ENCODE measurements at places on chromosomes 12 and 14.

GRCh38 chr12:19575337-19576243 is 136.3 kb downstream of the AEBP2 start:
- DNase-seq = no peak

DNA sequence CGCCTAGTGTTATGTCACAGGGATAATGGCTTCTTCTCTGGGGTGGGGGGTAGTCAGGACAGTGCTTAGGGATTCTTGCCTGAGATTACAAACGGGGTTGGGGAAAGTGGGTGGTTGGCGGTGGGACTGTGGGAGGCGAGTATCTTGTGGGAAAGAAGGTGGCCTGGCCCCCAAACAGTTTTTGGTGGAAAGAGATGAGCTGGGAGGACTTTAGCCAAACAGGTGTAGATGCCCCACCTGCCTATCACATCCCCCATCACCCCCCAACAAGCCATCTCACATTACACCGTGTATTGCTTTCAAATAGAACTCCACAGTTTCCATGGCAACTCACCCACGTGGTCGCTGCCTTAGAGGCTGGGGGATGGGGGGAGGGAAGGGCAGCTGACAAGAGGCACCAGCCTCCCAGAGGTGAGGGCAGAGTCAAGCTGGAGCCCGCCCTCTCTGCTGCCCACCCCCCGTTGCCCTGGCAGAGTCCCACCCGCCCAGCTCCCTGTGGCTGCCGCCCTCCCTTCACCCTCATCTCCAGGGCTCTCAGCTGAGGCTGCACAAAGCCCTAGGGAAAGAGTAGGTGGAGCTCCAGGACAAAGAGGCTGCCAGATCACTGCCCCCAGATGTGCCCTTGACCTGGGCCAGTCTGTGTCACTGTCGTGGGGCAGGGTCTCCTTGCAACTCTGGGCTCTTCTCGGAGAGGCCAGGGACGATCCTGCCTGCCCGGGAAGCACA is 98.3 kb downstream of the LRRC74A start:
- DNase-seq = peak; percentile 54

GRCh38 chr12:48691826-48692487 is 9.9 kb upstream of the KANSL2 start:
- no peak for DNase-seq

GRCh38 chr12:12334367-12335040 is 15.5 kb downstream of the MANSC1 start:
- DNase-seq = peak; percentile 37

GRCh38 chr12:110694330-110694901 is 5.5 kb upstream of the HVCN1 start:
- DNase-seq = peak; percentile 65

GRCh38 chr12:159156-159782 is 54.7 kb downstream of the SLC6A12 start:
- DNase-seq = no peak

DNA sequence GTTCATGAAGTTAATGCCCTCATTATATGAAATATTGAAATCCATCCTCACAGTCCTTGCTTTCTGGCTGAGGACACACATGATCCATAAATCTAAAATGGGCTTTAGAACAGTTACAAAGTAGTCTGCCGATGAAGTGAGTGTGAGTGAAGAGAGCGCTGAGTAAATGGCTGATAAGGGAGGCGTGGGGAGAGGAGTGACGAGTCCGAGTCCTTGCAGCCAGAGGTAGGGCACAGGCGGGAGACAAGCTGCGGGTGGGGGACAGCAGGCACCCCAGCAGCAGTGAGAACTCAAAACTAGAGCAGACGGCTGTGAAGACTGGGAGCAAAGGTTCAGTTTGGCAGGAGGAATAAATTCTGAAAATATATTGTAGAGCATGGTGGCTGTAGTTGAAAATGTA is 140.1 kb upstream of the ATP2B1 start:
- no peak for DNase-seq

DNA sequence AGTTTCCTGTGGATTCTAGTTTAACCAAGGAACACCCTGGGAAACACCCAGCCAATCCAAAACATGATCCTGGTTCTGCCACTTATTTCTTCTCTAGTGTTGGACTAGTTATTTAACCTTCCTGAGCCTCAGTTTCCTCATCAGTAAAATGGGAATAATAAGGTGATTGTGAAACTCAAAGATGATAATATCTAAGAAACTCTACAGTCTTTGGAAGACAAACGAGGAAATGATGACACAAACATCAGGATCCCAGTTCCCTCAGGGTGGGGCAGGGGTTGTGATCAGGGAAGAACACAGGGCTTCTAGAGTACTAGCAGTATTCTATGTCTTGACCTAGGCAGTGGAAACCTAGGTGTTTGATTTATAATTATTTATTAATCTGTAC is 18.1 kb upstream of the TMEM106C start:
- no peak for DNase-seq

GRCh38 chr12:69062621-69063237 is 129.8 kb upstream of the CPM start:
- DNase-seq = peak; percentile 57
